CD4-positive, alpha-beta T cell treated with Interleukin-15 for 4 hours (primary cell): ENCODE measurements at places on chromosomes 7 and 10.

GRCh38 chr7:152911922-152912321 lies 152.4 kb downstream of the ACTR3B start:
- no peak for DNase-seq

- no peak for DNase-seq
Measured at GRCh38 chr7:47100817-47101435, 481.0 kb downstream of the TNS3 start.

GRCh38 chr7:127678947-127679346 lies 27.0 kb downstream of the SND1 start:
- DNase-seq: no peak

GRCh38 chr10:71627956-71628355 lies 91.6 kb downstream of the C10orf105 start:
- DNase-seq: no peak

DNA sequence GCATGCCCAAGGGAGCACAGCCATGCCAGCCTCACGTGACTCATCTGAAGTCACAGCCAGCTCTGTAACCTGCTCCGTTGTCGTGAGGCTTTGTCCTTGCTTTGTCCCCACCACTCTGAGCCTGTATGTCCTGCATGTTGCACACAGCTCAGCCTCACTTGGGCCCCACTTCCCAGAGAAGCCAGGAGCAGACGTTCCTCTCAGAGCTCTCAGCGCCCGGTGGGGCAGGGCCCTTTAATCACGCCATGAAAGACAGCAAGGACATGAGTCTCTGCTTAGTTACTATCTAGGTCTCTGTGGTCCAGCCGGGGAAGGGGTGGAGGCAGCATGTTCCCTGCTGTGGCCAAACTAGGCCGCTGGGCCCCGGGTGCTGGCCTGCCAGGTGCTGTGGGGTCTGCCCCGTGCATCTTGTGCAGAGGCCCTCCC lies 127.4 kb upstream of the FAM20C start:
- DNase-seq: no peak

DNA sequence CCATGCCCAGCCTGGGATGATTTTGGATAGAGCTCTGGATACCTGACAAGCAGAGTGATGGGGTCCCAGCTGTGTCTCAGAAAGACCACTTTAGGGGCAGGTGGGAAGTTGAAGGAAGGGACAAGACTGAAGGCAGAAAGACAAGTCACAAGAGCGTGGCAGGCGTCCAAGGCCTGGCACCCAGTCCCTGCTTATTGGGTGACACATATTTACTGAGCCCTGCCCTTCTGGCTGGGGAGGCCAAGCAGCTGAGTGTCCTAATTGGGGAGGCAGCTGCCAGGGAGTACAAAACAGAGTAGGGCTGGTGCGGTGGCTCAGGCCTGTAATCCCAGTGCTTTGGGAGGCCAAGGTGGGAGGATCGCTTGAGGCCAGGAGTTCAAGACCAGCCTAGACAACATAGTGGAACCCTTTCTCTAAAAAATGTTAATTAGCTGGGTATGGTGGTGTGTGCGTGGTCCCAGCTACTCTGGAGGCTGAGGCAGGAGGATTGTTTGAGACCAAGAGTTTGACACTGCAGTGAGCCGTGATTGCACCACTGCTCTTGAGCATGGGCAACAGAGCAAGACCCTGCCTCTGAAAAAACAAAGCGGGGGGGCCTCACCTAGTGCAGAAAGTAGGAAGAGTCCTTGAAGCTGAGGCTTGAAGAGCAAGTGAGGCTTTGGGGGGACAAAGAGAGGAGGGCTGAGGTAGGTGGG lies 53.0 kb upstream of the GTF2I start:
- no peak for DNase-seq

GRCh38 chr7:71133232-71133622 lies 1.3 kb downstream of the GALNT17 start:
- DNase-seq: no peak

- DNase-seq: no peak
Measured at GRCh38 chr10:99394761-99395386, 35.5 kb downstream of the GOT1 start.

DNA sequence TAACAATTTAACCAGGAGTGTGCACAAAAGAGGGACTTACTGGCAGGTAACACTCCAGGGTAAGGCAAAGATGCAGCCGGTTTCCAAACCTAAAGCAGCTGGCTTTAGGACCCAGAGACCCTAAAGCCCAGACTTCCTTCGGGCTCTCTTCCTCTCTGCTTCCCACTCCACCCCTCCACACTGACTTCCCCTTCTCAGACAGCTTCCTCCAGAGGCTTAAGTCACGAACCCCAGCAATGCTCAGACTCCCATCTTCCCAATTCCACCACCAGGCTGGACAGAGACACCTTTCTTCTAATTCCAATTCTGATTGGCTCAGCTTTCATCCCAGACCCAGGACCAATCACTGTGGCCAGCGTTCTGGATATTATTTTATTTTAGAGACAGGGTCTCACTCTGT lies 24.8 kb downstream of the STYXL1 start:
- peak; percentile 1 for DNase-seq

- no peak for DNase-seq
Measured at GRCh38 chr7:455110-455928, 64.3 kb downstream of the PDGFA start.

DNA sequence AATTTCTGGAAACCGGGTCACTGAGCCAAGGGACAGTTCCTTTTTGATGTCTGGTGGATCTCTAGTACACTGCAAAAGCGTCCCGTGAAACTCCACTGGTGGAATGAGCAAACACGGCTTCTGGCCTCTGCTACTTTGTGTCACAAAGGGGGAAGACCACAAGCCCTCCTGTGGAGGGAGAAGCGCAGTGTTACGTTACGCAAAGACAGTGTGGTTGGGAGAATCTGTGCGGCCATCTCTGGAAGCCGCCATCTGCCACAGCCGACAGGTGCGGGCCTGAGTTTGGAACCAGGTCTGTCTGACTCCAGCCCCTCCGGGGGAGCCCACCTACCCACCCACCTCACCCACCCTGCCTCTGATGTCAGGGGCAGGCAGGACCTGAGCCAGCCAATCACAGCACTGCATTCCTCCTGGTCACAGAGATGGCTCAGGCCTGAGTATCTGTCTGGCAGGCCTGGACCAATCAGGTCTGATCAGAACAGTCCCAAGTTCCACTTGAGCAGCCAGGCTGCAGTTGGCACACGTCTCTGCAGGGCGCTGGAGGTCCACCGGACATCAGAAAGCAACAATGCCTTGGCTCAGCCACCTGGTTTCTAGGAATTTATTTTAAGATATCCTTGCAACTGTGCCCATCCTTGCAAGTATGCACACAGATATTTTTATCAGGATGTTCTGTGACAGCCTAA lies 3.0 kb upstream of the CYP2W1 start:
- DNase-seq: no peak

- DNase-seq: no peak
Measured at GRCh38 chr7:3725155-3726059, 424.4 kb downstream of the SDK1 start.

DNA sequence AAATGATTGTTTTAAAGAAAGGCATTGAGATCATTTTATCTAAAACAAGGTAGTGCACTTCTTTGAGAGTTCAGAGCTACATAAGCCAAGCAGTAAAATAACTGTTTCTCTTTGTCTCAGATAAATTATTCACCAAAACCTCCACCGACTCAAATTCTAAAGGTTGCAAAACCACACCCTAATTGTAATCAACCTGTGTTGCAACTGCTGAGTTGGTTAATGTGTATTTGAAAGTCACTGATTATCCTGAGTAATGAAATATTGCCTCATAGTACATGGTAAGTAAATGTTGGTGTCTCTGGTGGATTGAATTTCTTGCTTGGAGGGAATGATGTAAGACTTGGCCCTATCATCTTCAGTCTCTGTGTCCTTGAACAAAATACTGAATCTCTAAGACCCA lies 35.9 kb upstream of the CYP2C9 start:
- DNase-seq: no peak

GRCh38 chr10:9869606-9870176 lies 1148.0 kb upstream of the CELF2 start:
- DNase-seq: no peak

DNA sequence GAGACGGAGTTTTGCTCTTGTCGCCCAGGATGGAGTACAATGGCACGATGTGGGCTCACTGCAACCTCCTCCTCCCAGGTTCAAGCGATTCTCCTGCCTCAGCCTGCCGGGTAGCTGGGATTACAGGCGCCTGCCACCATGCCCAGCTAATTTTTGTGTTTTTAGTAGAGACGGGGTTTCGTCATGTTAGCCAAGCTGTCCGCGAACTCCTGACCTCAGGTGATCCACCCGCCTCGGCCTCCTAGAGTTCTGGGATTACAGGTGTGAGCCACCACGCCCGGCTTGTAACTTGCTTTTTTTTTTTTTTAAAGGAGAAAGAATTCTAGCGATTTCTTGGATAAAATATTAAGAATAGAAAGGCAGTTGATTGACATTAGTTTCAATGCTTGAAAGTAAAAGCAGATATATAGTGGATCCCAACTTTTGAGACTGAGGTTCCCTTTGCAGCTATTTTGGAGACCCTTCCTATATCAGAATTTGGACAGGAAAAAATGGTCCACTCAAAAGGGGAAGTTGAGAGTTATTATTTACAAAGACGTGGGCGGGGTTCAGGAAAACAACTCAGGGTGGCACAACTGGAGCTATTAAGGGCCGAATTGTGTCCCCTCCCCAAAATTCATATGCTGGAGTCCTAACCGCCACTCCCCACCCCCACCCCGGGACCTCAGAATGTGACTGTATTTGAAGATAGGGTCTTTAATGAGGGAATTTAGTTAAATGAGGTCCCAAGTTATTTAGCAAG lies 1.3 kb upstream of the ERCC6 start:
- no peak for DNase-seq

DNA sequence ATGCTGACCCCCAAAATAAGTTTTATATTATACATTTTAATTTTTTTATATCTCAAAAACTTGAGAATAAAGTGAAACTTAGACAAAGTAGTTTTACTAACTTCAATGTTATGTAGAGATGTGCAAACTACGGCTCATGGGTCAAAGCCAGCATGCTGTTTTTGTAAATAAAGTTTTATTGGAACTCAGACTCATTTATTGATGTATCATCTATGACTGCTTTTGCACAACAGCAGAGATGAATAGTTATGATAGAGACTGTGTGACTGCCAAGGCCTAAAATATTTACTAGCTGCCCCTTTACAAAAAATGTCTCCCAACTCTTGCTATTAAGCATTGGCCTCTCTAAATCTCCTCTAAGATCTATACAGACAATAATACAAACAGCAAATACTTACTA lies 12.4 kb downstream of the MTPN start:
- DNase-seq: no peak

GRCh38 chr7:43753271-43753810 lies 5.1 kb upstream of the BLVRA start:
- DNase-seq: no peak
